Effector memory CD8-positive, alpha-beta T cell (primary cell): ENCODE measurements at places on chromosomes 3 and 15.

- peaks cover 19% of the 10 kb centered on the region for H3K4me1 ChIP-seq
- no peak overlapping the region for H3K4me3 ChIP-seq
- no peaks in the 10 kb centered on the region for H3K27me3 ChIP-seq
- H3K36me3 ChIP-seq: no peaks in the 10 kb centered on the region
- no peak for DNase-seq
Observed at GRCh38 chr3:69364354-69364753, 21.5 kb downstream of the FRMD4B start.

DNA sequence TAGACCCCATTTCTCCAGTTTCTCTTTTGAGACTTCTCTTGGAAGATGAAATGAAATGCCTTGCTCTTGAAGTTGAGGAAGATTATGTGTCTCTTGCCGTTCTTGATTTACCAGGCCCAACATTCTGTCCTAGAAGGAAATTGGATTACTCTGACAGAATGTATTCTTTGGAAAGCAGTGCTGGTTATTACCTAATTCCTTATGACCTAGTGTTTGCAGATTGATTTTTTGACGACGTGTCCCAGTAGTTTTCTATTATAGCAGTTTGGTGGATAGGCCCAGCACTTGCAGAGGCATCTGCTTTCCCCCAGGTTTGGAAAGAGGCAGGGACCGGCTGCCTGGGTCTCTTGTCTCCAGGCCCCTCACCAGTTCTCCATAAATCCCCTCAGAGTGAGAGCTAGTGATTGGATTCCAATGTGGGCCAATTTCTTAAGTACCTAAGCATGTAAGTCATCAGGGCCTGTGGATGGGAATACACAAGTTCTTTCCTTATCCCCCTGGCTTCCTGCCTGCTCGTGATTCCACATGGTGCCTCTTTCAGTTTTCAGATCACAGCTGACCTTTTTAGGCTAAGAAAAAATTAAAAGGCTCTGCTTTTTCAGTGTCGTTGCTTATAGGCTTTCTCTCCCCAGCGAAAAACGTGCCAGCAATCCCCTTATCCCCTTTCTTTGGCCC lies 50.2 kb downstream of the EPHB3 start:
- no peak overlapping the region for H3K4me3 ChIP-seq
- DNase-seq: no peak
- peaks cover 30% of the 10 kb centered on the region for H3K4me1 ChIP-seq
- no peak overlapping the region for H3K27ac ChIP-seq

DNA sequence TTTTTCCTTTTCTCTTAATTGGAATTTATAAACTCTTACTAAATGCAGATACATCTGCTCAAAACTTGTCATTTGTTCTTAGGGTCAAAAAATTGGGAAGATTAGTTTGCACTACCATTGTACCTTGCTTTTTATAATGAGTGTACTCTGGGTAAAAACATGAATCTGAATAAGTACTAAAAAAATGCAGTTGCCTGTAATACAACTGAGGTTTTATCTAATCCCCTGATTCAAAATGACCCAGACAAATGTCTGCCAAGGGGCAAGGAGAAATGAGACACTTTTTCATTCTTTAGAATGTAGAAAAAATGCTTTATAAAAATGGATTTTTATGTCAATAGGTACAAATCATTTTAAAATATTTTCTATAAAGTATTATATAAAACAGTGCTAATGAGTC lies 42.4 kb downstream of the RASA2 start:
- peak overlapping the region; percentile 80 for H3K27ac ChIP-seq
- peaks cover 62% of the 10 kb centered on the region for H3K4me1 ChIP-seq
- no peaks in the 10 kb centered on the region for H3K27me3 ChIP-seq

DNA sequence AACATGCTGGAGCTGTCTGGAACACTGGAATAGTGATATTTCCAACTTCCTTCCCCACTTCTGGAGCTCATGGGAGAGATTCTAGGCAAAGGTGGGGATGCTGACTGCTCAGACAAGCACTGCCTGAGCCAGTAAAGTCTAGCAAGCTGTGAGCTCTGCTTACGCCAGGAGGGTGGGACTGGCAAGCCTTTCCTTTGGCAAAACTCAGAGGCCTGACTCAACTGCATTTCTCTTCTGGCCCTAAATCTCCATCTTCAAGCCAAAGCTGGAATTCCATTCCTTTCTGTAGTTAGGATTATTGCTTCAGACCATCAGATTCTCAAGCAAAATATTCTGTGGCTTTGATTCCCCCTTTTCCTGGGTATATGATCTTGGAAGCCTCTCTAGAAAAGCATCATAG lies 20.3 kb upstream of the EPB42 start:
- H3K36me3 ChIP-seq: no peaks in the 10 kb centered on the region
- H3K27ac ChIP-seq: no peak overlapping the region
- H3K4me1 ChIP-seq: no peaks in the 10 kb centered on the region
- no peak for DNase-seq
- no peak overlapping the region for H3K4me3 ChIP-seq
- H3K27me3 ChIP-seq: peaks cover 19% of the 10 kb centered on the region

GRCh38 chr3:1007866-1008265 lies 85.0 kb upstream of the CNTN6 start:
- no peak overlapping the region for H3K27ac ChIP-seq
- H3K4me1 ChIP-seq: no peaks in the 10 kb centered on the region
- no peaks in the 10 kb centered on the region for H3K36me3 ChIP-seq
- no peak for DNase-seq
- H3K4me3 ChIP-seq: no peak overlapping the region

- peaks cover 3% of the 10 kb centered on the region for H3K4me1 ChIP-seq
- no peak overlapping the region for H3K4me3 ChIP-seq
- H3K27me3 ChIP-seq: peaks cover 17% of the 10 kb centered on the region
- no peak for DNase-seq
Observed at GRCh38 chr3:72977060-72977808, 19.4 kb upstream of the PPP4R2 start.

DNA sequence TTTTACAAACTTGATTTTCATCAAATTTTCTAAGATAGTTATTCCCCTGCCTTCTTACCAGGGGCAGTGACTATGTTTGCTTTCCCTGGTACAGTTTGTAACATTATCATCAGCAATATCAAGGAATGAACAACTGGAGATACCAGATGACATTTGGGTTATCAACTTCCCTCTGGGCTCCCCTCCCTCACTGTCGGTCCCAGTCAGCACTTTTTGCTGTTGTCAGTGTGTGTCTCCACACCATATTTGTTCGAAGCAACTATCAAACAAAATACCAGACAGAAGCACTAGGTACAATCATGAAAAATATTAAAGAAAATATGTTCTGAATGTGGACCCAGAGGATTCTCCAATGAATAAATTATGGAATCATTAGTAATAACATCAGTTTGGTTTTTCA lies 75.3 kb downstream of the PLOD2 start:
- no peak overlapping the region for H3K4me3 ChIP-seq
- H3K27me3 ChIP-seq: no peaks in the 10 kb centered on the region
- no peaks in the 10 kb centered on the region for H3K4me1 ChIP-seq
- H3K36me3 ChIP-seq: no peaks in the 10 kb centered on the region

DNA sequence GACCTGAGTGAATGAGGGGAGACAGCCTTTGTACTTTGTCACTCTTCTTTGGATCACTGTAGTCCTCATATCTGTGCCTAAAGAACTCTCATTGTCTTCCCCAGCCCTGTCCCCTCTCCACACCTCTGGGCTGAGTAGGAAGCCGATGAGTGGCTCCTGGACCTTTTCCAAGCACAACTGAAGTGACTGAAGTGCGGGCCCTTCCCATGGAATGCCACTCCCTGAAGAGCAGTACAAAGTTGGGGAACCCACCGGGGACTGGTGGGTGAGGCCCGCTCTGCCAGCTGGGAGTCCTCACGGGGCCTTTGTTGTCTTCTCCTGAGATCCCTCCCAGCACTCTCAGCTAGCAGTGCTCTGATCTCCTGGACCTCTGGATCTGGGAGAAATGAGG lies 90.1 kb downstream of the AAGAB start:
- H3K36me3 ChIP-seq: peaks cover 58% of the 10 kb centered on the region
- peaks cover 32% of the 10 kb centered on the region for H3K4me1 ChIP-seq
- H3K4me3 ChIP-seq: no peak overlapping the region
- H3K27me3 ChIP-seq: no peaks in the 10 kb centered on the region
- DNase-seq: no peak
- H3K27ac ChIP-seq: peak overlapping the region; percentile 78

DNA sequence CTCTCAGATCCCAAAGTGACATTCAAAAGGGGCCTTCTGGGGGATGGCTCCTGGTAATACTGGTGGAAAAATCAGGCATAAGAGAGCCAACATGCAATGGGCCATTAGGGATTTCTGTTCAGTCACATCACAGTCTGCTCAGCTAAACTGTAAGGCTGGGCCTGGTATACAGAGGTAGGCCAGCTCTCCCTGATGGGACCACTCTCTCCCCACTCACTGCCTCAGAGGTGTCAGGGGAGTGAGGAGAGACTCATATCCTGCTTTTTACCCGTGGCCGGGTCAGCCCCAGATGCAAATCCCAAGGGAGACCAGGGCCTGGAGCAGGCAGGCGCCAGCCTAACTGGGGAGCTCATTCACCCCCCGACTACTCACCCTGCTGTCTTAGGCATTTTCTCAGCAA lies 48.1 kb upstream of the TPM1 start:
- no peak overlapping the region for H3K4me3 ChIP-seq
- DNase-seq: no peak
- no peaks in the 10 kb centered on the region for H3K36me3 ChIP-seq
- peaks cover 29% of the 10 kb centered on the region for H3K27me3 ChIP-seq
- H3K27ac ChIP-seq: no peak overlapping the region

- no peaks in the 10 kb centered on the region for H3K27me3 ChIP-seq
- H3K36me3 ChIP-seq: peaks cover 23% of the 10 kb centered on the region
- no peak overlapping the region for H3K4me3 ChIP-seq
- peak overlapping the region; percentile 65 for H3K27ac ChIP-seq
Observed at GRCh38 chr3:11282250-11283138, 10.3 kb downstream of the ATG7 start.

GRCh38 chr15:58498821-58499580 lies 67.2 kb downstream of the LIPC start:
- no peak overlapping the region for H3K4me3 ChIP-seq
- DNase-seq: no peak
- no peaks in the 10 kb centered on the region for H3K27me3 ChIP-seq
- peak overlapping the region; percentile 22 for H3K27ac ChIP-seq
- peaks cover 15% of the 10 kb centered on the region for H3K4me1 ChIP-seq

DNA sequence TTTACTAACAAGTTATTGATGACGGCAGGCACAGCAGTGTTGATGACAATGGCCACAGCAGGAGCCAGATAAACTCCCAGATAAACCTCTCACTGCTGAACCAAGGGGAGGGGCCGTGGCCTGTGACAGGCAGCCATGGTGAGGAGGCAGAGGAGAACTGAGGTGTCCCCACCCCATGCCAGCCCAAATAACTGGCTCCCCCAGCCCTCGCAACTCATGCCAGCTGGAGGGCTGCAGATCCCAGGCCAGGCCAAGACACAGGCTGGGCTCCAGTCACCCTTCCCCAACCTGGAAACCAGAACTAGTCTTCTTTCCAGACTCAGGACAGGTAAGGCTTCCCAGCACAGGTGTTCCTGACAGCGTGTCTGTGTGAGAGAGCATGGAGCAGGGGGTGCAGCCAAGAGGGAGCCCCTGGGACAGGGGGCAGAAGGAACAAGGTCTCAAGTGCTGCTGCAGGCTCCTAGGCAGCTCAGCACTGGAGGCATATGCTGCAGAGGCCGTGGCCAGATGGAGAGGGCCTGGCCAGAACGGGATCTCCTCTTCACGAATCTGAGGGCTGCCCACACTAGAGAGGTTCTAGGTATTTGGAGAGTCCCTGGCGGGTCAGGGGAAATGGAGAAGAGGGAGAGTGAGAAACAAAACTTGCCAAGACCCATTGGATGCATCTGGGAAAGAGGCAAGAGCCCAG lies 15.9 kb downstream of the PLA2G4F start:
- no peak for DNase-seq
- H3K27ac ChIP-seq: no peak overlapping the region
- H3K4me3 ChIP-seq: no peak overlapping the region
- H3K36me3 ChIP-seq: no peaks in the 10 kb centered on the region

DNA sequence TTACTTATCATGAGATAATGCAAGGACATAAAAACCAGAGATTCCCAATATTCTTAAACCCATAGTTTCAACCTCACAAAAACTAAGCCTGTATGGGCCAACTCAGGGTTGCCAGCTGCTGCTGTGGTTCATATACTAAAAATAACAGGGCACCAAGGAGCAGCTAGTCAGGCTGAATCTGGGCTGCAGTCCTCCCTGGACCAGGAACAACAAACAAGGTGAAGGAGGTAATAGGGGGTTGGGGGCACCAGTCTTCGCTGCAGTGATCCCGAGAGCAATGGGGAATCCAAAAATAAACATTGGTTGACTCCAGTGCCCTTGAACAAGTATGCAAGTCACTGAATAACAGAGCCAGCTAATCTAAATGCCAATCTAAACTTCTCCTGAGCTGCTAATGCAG lies 108.9 kb downstream of the MECOM start:
- H3K36me3 ChIP-seq: no peaks in the 10 kb centered on the region
- no peak overlapping the region for H3K27ac ChIP-seq
- H3K27me3 ChIP-seq: no peaks in the 10 kb centered on the region
- H3K4me3 ChIP-seq: no peak overlapping the region

DNA sequence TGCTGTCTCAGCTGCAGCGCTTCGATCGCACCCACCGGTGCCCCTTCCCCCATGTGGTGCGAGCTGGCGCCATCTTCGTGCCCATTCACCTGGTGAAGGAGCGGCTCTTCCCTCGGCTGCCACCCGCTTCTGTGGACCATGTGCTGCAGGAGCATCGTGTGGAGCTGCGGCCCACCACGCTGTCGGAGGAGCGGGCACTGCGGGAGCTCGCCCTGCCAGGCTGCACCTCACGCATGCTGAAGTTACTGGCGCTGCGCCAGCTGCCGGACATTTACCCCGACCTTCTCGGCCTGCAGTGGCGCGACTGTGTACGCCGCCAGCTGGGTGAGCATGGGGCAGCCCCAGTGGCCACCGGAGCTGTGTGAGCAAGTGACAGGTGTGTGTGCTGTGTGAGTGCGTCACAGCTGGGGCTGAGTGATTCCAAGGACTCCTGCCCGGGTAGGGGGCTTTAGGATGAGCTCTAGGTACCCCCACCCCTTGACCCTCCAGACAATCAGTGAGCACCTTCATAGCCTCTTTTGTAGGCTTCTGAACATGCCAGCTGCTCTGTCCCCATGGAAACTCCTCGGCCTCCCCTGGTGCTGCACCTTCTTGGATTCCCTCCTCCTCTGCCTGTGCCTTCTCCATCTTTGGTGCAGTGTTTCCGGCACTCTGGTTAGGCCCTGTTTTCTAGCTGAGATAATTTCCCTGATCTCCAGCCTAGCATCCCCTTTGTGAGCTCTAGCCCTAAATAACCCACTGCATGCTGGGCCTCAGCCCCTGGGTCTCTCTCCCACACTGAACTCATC lies 7.0 kb downstream of the C15orf39 start:
- peak overlapping the region; percentile 18 for H3K27ac ChIP-seq
- H3K27me3 ChIP-seq: no peaks in the 10 kb centered on the region
- DNase-seq: no peak
- H3K4me1 ChIP-seq: peaks cover 35% of the 10 kb centered on the region

DNA sequence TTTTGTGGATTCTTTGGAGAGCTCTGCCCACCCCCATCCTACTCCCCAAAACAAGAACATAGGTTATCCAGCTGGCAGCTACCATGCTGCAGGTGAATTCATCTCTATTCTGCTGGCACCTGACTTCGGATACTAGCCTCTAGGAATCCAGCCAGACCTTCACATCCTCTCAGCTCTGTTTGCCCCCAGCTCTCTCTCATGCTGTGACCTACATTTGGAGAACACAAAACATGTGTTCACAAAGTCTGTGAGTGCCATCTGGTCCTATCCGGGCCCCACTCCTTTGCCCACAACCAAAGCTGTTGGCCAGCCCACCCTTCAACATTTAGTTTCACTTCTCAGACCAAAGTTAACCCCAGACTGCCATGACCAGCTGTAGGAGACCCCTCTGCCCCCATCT lies 89.4 kb upstream of the C3orf80 start:
- H3K27ac ChIP-seq: no peak overlapping the region
- H3K4me1 ChIP-seq: no peaks in the 10 kb centered on the region
